ENCODE measurements at places on chromosomes 5 and 9.
A peak's percentile ranks its signal among the peaks of the same experiment; 100 is the strongest.

DNA sequence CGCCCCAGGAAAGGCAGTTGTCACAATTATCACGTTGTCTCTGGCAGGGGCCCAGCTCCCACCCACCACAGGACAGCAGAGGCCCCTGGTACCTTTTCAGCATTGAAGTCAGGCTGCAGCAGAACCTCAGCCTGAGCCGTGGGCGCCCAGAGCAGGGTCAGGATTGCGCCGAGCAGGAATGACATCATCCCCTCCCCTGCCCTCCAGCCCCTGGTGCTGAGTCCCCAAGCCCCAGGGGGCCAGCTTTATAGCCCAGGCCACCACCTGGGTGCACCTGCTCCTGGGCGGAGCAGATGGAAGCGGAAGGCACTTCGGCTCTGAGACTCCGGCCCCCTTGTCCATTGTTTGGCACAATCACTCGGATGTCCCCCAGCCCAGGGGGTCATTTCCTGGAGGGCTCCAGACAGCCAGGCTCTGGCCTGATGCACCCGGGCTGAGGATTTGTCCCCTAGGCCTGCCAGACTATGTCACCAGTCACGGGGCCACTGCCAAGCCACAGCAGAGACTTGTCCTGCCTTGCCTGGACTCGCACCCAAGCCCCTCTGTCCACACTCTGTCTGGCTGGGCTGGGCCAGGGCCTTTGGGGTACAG is at the start of gene LCN15:
Gene LCN15 (minus strand): TSS at position 218 of the 591 bp plus-strand sequence. CDS start 30 bp downstream, at position 188.
- no peak for DNase-seq

GRCh38 chr5:104444656-104445055 is 882.1 kb upstream of the NUDT12 start:
- no peak for DNase-seq

DNA sequence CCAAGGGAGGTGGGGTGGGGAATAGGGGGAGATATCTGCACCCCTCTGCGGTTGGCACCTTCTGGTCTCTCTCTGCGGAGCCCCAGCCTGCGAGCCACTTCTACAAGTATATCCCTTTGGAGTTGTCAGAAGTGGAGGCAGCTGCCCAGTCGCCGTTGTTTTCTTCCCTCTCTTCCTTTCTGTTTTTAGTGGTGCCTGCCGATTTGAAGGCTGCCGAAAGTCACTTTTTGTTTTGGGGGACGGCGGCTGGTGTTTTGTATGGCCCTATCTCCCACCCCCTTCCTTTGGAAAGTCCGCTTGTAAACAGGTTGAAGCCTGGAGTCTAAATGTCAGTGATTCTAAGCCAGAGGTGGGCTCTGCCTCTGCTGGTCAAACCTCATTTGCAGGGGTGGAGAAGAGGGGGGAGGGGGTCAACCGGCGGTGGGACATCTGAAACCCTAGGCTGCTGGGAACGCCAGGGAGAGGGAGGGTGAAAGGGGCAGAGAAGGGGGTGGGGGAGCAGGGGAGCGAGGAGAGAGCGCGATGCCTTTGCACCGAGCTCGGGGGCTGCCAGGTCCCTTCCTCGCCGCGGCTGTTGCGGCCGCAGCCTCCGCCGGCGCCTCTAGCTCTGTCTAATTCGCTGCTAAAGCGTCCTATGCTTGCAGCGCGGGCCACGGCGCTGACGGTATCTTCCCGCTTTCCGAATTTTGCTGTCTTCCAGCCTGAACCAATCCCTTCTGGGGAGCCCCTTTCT is at the start of gene FGF10:
Gene FGF10 (minus strand): TSS at position 331 of the 733 bp plus-strand sequence. CDS start 738 bp downstream, outside the sequence.
- peak; percentile 37 for DNase-seq

DNA sequence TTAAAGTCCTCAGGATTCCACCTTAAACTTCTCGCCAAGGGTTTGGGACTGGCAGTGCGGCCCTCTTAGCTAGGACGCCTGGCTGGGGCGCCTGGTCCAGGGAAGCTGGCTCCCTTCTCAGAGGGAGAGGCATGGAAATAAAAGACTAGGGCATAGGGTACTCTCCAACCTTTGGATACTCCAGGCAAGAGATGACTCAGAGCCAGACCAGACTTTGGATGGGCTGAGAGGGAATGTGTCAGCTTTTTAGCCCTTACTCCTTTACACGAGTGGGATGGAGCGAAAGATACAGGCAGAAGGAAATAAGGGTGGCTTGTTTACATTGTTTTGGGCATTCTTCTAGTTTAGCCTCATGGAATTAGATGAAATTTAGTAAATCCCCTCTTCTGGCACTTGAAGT is 48.2 kb downstream of the IL31RA start:
- DNase-seq, result no peak

DNA sequence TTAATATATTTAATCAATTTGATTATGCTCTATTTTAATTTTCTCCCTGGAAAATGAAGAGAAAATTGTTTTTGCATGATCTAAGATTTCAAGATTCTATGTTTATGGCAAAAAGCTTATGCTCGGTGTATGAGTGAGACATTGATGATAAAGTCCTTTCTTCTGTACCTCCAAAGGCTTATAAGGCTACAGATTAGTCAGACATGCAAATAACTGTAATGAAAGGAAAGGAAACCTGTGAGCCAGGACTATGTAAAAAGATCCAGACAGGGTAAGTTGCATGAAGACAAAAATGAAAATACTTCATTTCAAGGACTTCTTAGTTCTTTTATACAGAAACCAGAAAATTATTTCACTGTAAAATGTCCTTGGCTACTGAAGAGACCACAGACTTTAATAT is 52.2 kb upstream of the EDIL3 start:
- DNase-seq, result peak; percentile 55
